Breast epithelium (tissue), 4 donors: ENCODE measurements at places on chromosomes 3 and 15.
A peak's percentile ranks its signal among the peaks of the same experiment; 100 is the strongest.

DNA sequence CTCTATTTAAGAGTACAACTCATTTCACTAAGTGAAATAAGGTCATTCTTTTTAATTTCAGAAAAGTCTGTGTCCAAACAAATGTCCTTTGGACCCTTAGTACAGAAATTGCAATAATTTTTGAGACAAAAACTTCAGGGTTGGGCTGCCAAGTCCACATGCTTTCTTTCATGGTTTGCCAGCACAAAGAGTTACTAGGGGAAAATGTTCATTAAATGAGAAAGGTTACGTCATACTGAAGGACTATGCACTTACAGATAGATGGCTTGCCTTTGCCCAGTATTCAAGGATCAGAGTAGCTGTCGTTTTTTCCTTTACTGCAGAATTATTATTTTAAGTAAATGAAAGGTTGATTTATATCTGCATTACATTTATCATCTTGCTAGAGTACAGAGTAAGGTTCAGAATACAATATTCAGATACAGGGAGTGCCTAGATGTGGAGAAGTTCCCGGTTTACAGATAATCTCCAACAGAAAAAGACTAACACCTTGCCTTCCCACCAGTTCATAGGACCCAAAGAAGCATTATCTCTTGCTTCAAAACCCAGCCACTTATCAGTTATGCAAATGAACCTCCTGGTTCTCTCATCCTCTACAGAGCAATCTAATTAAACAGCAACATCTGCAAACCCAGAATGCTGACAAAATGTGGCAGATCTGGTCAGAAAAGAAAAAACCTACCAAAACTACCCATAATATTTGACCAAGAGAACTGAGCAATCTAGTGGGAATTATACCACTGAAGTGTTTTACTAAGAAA lies 179.3 kb downstream of the FRMD5 start:
- no peak for DNase-seq

DNA sequence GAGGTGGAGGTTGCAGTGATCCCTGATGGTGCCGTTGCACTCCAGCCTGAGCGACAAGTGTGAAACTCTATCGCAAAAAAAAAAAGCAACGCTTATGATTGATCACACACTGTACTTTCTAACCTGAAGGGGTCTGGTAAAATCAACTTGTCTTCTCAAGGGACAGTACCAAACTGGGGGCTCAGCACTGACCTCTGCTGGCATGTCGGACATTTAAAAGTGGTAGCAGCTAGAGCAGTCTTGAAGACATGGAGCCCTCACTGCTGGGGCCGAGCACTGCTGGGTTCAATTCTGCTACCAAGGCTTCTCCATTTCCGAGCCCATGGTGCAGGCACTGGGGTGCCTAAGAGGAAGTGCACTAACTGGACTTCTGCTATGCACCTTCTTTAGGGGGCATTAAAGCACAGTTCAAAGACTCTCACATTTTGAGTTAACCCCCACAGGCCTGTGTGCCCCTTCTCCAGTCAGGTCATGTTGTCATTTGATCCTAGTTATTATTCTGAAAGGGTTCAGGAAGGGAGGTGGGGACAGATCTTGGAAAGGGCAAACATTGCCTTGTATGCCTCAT lies 26.4 kb upstream of the LAMP3 start:
- DNase-seq = no peak

- DNase-seq = no peak
Observed at GRCh38 chr3:112459750-112460149, 39.5 kb downstream of the BTLA start.

- no peak for DNase-seq
Observed at GRCh38 chr15:32866454-32867312, 148.9 kb downstream of the GREM1 start.

- no peak for DNase-seq
Observed at GRCh38 chr15:60072826-60073465, 68.8 kb downstream of the FOXB1 start.

- no peak for DNase-seq
Observed at GRCh38 chr3:169505577-169506230, 157.8 kb downstream of the MECOM start.

DNA sequence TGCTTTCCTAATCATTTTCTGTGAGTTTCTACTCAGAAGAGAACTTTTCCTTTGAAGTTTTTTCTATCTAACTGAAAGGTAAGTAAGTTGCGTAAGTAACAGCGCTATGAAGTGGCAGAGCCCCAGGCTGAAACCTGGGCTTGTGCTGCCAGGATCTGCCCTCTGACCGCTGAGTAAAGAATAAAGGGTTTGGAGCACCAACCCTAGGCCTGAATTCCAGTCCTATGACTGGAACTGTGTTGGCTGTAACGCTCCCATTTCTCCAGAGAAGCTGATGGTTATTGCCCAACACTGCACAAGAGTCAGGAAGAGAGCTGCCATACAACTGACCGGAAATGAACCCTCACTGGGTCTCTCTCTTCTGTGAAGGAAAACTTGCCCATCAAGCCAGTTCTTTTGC lies 87.0 kb downstream of the FOXB1 start:
- peak; percentile 73 for DNase-seq

- DNase-seq = no peak
Observed at GRCh38 chr15:101477851-101478362, 11.6 kb downstream of the PCSK6 start.

DNA sequence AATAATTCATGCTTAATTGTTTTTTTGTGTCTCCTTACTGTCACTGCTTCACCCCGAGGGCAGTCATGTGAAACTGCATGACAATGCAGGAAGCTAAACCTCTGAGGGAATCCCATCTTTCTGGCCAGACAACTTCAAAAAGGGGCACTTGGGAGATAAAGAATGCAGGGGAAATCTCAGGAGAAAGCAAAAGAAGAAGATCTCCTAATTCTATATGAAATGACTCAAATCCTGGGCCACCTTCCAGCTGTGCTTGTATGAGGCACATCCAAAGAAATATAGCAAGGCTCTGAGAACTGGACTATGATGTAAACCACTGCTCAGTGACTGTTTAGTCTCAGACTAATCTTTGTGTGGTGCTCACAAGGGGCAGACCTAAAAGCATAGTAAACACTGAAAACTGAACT lies 22.6 kb upstream of the UMPS start:
- no peak for DNase-seq

GRCh38 chr3:78741066-78741645 lies 1026.6 kb downstream of the ROBO1 start:
- no peak for DNase-seq

DNA sequence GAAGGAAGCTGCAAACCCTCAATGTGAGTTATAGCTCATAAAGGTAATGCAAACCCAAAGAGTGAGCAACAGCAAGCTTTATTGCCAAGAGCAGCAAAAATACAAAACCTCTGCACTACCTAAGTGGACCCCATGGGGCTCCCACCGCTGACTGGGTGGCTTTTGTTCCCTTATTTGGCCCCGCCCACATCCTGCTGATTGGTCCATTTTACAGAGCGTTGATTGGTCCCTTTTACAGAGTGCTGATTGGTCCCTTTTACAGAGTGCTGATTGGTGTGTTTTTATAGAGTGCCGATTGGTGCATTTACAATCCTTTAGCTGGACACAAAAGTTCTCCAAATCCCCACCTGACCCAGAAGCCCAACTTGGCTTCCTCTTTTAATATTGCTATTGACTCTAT lies 154.5 kb upstream of the NSMCE3 start:
- no peak for DNase-seq

GRCh38 chr3:113140876-113141275 lies 70.5 kb upstream of the BOC start:
- DNase-seq = no peak

- DNase-seq = no peak
Observed at GRCh38 chr15:91393186-91393585, 293.1 kb downstream of the SV2B start.
